CD4-positive, alpha-beta T cell treated with Interleukin-2 at 100 ng/mL for 4 hours (primary cell): ENCODE measurements at places on chromosomes 4 and X.

DNA sequence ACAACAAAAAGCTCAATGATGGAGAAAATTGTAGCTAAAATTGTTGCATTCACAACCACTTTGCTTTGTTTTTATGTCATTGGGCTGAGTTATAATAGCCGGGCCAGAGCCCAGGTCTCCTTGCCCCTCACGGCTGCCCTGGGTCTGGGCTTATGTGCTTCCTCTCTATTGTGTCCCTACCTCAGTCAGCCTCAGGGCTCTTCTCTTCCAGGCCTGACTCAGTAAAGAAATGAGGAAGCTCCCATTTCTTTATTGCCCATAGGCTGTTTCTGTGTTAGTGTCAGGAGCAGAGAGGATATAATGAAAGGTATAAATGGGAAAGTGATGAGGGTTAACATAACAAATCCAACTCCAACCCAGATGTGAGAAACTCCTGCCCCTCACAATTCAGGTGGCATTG, 18.0 kb downstream of the BST1 start:
- no peak for DNase-seq

- no peak for DNase-seq
Measured at GRCh38 chr4:106246441-106246840, 69.6 kb downstream of the TBCK start.

GRCh38 chr4:114734594-114734993, 136.0 kb downstream of the UGT8 start:
- DNase-seq, result no peak

DNA sequence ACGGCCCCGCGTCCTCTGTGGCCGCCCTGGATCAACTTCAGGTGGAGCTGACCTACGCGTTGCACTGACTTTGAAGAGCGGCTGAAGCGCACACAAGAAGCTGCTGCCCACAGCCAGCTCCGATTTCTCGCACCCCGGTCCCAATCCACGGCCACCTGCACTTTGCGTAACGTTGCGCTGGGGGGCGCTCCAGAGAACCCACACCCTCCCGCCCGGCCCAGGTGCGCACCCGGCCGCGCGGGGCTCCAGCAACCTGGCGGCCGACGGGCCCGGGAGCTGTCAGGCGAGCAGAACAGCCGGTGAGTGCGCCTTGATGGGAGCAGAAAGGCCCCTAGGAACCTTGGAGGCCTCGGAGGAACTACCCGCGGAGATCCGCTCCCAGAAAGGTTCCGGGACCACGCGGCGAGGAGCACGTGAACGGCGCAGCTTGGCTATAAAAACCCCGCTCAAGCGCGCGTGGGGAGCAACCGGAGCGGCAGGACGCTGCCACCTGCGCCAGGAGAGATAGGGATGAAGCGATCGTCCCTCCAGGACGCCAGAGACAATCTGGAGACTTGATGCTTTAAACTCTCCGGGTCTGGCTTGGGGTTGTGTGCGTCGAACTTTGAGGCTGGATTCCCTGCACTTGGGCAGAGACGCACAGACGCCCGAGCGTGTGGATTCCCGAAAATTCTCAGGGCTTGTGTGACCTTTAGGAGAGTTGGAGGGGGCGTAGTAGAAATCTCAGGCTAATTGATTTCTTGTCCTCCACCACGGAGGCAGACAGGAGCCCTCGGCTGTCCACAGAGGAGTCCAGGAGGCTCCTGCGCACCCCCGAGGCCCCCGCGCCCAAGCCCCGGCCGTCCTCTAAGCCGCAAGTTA, 591 bp upstream of the NWD2 start:
- no peak for DNase-seq

DNA sequence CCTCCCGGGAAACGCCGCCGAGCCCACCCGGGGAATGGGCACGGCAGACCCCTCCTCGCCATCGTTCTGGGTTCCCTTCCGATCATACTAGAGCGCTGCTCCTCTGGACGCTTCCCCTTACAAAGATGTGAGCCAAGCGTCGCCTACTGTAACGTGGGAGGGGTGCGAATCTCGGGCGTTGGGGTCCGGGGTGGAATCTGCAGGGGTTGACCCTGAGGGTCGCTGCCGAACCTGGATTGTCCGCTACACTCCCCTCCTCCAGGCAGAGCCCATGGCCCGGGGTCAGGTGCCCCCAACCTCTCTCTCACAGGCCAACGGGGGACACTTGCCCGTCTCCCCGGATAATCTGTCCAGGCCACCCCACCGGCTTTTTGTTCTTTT, 13.8 kb downstream of the BCOR start:
- no peak for DNase-seq
